ENCODE measurements at places on chromosomes 11 and 22.

GRCh38 chr22:44181033-44181911, 547 bp downstream of the PARVG start:
- peak; percentile 16 for DNase-seq

GRCh38 chr22:44698531-44699421, 3.2 kb upstream of the PRR5 start:
- no peak for DNase-seq

DNA sequence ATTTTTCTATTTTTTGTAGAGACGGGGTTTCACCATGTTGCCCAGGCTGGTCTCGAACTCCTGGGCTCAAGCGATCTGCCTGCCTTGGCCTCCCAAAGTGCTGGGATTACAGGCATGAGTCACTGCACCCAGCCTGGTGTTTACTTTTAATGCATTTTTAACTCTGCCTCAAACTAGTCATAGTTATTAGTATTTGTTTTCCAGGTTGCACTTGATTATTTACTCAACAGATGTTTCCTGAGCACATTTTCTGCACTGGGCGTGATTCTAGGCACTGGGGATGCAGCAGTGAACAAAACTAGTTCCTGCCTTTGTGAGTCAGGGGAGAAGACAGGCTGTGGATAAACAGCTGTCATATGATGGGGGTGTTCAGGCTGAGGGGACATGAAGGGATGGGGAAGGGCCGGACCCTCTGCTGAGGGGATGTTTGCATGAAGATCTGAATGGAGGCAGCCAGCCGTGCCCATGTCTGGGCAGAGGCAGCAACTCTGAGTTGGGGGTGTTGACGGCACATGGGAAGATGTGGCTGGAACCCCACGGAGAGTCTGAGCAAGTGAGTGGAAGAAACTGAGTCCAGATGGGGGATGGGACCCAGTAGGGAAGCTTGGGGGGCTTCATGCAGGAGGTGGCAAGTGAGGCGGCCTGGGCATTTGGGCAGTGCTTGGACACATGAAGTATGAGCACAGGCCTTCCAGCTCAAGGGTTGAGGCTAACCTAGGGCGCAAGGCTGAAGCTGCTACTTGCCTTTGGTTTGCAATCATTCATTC, 34.4 kb downstream of the MPPED1 start:
- DNase-seq: no peak

DNA sequence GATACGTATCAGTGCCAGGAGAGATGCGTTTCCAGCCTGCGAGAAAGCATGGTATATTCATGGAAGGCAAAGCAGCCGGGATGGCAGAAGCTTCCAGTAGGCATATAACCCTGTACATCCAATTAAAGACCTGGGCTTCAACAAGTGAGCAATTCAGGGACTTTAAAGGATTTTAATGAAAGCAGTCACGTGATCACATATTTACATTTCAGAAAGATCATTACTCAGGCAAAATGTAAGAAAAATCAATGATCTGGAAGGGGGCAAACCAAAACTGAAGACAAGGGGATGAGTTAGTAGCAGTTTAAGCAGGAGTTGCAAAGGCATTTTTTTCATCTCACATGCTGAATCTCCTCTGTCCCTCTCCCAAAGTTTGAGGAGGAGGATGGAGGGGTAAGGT, 7.8 kb downstream of the CDON start:
- DNase-seq: no peak

DNA sequence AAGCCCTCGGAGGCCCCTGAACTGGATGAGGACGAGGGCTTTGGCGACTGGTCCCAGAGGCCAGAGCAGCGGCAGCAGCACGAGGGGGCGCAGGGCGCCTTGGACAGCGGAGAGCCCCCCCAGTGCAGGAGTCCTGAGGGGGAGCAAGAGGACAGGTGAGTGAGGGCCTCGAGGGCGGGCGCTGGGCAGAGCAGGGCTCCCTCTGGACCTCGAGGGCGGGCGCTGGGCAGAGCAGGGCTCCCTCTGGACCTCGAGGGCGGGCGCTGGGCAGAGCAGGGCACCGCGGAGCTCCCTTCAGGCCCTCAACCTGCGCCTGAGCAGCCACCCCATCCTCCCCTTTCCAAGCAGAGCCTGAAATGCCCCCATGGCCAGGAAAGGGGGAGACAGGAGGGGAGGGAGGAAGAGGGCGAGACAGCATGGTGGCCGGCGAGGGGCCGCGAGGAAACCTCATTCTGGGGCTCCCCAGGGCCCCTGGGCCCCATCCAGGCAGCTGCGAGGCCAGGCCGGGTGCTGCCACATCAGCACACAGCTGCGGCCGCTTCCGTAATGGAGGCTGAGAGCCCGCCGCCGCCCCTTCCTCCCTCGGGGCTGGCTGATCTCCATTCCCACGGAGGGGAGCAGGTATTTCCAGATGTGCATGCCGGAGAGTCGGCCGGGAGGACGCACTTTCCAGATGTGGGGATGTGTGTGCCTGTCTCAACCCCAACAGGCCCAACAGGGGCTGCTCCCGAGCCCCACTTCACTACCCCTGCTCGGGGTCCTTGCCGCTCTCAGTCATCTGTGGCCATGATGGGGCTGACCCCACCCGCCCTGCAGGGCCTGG, 10.0 kb downstream of the PRR33 start:
- peak; percentile 7 for DNase-seq

- no peak for DNase-seq
These were observed 28.0 kb downstream of the OR5B17 start for GRCh38 chr11:58330861-58331260.

- DNase-seq: no peak
These were observed 227.5 kb downstream of the CTTN start for GRCh38 chr11:70625582-70626518.

- DNase-seq: peak; percentile 100
These were observed at the start of gene ZNHIT2 for GRCh38 chr11:65117206-65118096. Gene ZNHIT2 (minus strand): TSS chr11:65117701. CDS start chr11:65117653, 48 bp downstream.

DNA sequence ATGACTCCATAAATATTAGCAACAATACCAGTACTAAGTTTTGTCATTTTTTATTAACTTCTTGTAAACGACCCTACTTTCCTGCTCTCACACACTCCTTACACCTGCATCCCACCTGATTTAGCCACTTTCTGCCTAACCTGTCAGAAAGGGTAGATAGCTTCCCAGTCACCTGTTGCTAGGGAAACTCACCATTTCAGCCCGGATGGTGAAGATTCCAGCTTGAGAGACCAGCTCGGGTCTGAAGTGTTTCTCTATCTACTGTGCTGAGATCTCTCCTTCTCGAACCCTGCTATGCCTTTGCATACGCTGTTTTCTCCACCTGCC, at the start of gene PARVG:
PARVG (plus strand) TSS at position 220 of the 327 bp plus-strand sequence. CDS start 2,405 bp downstream, outside the sequence.
- DNase-seq: peak; percentile 7

DNA sequence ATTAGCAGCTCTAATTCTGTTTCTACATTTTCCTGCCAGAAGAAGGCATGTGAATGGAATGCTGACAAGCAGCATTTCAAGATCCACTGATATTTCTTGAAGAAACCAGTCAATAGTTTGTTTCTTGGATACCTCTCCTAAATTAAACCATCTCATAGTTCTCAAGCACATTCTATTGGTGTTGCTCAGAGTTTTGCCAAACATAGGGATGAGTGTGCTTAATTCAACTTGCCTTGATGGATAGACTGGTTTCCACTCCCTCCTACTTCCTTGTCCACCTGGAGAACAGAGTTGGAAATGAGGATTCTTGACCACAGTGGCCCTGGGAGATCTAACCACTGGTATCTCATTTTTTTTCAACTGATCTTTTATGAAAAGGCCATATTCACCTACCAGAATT, 29.8 kb upstream of the DDX10 start:
- DNase-seq: peak; percentile 93

DNA sequence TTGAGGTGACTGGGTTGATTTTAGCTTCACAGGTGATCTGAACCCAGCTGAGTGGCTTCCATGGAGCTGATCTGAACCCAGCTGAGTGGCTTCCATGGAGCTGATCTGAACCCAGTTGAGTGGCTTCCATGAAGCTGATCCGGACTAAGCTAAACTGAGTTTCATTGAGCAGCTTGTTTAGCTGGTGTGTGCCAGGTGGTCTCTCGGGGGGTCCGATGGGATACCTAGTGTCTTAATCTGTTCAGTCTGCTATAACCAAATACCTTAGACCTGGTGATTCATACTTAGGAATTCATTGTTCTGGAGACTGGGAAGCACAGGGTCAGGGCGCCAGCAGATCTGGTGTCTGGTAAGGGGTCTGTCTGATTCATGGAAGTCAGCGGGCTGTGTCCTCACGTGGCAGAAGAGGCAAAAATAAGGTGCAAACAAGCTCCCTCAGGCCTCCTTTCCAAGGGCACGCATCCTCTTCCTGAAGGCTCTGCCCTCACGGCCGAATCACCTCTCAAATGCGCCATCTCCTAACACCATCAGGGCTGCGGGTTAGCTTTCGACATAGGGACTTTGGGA, 52.5 kb upstream of the KCNQ1OT1 start:
- peak; percentile 99 for DNase-seq

- DNase-seq: no peak
These were observed 40.5 kb downstream of the PITPNB start for GRCh38 chr22:27878541-27878940.

GRCh38 chr11:10379022-10379421, 74.1 kb downstream of the ADM start:
- DNase-seq: no peak

DNA sequence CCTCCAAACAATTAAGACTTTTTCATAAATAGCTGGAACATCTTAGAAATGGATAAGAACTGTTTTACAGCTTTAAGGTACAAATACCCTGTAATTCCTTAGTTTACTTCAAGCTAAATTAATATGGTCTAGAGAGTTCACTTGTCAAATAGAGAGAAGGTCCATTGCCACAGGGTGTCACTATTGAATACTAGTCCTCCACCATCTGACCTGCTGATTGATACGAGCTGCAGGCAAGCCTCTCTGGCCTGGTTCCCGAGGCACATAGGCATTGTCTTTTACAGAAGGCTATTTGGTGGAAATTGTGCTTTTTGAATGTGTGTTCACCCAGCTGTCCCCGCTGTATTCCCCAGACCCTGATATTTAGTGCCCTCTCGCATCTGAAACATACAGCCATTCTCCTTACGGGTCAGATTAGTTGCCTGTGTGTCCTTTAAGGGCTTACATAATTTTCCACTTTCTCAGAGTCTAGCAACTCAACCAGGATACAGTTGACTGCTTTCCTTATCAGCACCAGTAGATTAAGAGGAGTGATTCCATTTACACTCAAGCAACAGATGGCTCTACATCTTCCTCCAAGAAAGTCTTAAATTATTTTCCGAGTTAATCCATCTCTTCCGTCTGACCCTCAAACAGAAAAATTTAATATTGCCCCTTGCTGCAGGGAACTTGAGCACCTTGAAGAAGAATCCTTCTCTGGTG, 788.8 kb upstream of the FAT3 start:
- DNase-seq: no peak

DNA sequence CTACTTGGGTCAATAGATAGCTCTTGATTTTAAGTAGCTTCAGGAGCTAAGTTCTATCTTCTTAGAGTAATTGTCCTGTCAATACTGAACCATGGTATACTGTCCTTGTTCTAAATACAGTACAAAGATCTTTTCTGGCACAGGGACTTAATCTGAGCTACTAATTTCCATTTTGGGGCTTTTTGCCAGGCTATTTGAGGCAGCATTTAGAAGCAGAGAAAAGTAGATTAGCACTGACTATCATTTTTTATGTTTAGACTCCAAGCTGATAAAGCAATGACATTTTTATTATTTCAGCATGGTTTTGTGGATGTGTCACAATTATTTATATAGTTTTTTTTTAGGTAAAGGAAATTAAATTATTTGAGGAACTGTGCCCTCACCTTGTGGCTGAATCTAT, 163.2 kb downstream of the FAT3 start:
- no peak for DNase-seq

- no peak for DNase-seq
These were observed 35.8 kb downstream of the C11orf58 start for GRCh38 chr11:16773981-16774935.

DNA sequence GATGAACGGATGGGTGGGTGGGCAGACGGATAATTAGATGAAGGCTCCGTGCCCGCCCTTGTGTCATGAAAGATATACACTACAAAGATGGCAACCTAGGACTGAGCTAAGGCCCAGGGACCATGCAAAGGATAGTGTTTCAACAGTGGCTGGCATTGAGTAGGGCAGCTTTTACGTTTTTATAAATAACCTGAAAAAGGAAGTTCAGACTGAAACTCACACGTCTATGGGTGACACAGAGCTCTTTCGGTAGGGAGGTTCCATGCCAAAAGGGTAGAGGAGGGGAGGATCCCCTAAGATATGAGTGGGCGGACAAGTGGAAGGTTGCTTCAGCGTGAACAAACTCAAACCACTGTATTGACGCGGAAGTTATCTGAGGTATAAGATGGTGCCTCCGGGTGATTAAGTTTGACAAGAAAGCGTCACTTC, 90.5 kb downstream of the UBASH3B start:
- no peak for DNase-seq

DNA sequence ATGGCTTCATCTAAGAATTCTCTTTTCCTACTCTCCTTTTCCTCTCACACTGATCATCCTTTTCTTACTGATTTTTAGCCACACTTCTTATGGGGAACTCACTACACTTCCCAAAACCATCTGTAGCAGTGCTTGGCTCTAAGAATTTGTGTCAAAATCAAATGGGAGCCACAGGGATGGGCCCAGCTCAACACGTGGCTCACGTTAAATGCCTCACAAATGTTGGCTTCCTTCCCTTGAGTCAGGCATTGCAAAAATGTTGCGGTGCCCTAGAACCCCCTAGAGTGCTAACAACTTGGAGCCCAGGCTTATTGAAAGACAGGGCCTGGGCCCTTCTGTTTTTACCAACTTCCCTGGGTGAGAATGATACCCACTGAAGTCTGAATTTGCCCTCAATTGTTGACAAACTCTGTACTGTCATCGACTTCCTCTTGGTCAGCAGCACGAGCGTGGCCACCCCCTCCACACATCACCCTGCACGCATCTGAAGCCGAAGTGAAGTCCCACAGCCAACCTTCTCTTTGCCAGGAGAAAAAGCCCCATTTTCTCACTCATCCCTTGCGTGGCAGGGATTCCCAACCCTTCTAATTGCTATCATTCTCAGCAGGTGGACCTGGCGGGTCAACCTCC, 69.7 kb downstream of the ELFN2 start:
- DNase-seq: no peak

DNA sequence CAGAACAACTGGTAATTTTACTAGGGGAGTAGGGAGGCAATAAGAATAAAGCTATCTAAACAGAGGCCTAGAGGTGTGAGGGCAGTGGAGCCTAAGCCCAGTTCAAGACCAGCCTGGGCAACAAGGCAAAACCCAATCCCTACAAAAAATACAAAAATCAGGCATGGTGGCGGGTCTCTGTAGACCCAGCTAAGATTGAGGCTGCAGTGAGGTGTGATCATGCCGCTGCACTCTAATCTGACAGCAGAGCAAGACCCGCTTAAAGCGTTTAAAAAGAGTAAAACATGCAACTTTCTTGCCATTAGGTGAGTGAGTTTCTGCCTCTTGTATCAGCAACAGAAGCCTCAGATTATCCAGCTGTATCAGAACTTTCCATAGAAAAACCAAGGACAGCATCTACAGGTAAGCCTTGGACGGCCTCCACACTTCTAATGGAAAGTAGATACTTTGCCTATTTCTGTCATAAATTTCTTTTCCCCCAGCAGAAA, 12.1 kb downstream of the TAF1D start:
- DNase-seq: no peak

DNA sequence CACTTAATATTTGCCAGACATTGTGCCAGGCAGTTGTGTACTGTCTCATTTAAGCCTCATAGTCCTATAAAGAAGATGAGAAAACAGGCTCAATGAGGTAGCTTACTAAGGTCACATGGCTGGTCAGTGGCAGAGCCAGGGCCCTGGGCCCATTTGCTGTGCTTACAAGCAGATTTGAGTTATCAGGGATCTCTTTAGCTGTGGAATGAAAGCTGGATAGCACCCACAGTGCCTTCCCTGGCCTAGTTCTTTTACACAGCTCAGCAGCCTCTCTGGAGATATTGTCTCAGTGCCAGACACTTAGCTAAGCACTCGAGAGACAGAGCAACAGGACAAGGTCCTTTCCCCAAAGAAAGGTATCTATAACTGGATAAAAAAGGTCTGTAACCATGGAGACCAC, 6.1 kb downstream of the TMEM86A start:
- DNase-seq: no peak
